Stimulated activated CD4-positive, alpha-beta T cell treated with anti-CD3 and anti-CD28 coated beads, Interleukin-2, amount 100 ng/mL, for 24 hours (primary cell): ENCODE measurements at places on chromosomes 7 and 10.

DNA sequence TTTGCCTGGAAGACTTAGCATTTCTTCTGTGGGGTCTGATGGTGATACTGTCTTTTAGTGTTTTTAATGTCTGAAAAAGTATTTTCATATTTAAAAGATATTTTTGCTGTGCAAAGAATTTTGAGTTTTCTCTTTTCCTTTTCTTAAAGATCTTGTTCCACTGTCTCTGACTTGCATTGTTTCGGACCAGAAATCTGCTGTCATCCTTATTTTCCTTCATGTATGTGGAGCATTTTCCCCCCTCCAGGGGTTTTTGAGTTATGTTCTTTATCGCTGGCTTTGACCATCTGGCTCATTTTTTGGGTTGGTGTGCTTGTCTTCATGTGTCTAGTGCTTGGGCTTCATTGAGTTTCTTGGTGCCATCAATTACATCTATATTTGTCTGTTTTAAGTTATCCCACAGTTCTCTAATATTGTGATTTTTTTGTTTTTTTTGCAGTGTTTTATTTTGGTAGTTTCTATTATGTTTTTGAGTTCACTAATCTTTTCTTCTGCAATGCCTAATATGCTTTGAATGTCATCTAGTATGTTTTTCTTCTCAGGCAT is 119.9 kb downstream of the MGMT start:
- no peak for DNase-seq

DNA sequence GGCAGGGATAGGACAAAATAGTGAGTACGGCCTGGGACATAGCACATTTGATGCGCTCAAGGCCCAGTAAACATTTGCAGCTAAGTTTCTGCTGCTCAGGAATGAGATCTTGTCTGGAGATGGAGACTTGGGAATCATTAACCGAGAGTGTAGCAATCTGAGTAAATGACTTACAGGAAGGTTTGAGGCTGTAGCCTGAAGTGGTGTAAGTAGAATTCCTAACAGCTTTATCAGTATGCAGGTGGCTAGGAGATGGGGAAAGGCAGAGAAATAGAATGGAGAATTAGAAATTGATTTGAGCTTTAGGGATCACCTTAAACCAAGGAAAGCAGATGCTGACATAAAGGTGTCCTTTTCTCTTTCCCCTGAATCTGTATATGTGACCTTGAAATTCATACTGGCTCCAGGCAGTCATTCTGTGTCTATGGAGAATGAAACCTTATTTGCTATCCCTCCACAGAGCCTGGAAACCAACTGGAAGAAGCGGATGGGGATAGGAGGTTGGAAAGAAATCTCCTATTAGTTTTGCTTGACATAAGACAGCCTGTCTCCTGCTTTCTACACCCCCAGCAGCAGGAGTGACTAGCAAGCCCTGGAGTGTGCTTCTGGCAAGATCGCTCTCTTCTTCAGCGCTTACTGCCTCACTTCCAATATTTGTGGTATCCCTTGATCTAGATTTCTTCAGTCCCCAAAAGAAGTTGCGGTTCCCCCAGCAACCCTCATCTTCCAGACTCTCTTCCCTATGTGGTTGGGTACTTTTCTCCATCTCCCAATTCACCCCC is 6.4 kb upstream of the PON2 start:
- no peak for DNase-seq

DNA sequence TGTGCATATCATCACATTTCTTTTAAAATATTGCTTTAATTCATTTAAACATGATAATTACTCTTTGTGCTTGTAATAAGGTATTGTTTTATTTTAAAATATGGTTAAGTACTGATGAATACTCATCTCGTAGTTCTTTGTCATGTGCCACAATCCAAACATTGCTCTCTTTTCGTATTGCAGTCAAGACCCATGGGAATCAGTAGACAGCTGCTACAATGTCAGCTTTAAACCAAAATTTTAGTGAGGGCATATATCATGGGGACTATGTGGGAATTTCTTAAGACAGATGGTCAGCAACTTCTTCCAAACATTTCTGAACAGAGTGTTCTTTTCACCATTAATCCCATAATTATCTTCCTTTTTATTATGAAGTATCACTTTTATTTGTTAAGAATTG is 77.2 kb upstream of the FZD1 start:
- no peak for DNase-seq

DNA sequence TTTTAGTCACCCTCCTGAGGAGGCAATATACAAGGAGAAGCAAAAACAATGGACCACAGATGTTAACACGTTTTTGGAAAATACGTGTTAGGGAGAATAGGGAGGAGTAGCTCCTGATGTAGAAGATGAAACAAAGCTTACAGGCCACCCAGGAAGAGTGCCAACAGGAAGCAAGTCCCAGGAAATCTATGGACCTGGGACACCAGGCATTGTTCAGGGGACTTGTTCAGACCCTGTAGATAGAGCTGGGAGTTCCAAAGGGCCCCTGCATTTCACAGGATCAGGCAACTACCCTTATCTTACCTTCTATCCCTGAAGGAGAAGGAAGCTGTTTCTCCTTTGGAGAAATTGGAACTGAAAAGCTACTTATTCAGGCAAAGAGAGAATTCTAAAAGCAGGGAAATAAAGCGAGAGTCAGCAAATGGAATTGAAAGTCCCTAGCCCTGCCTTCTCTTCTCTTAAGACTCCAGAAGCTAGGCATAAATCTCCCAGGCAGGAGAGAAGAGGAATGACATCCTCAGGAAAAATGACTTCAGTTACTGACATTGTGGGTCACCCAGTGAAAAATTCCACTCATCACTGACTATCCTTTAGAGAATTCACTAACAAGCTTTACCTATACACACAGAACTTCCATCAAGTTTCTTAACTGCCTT is 77.7 kb upstream of the FAM3C start:
- DNase-seq: no peak
